ENCODE measurements at places on chromosomes 3 and 15.

DNA sequence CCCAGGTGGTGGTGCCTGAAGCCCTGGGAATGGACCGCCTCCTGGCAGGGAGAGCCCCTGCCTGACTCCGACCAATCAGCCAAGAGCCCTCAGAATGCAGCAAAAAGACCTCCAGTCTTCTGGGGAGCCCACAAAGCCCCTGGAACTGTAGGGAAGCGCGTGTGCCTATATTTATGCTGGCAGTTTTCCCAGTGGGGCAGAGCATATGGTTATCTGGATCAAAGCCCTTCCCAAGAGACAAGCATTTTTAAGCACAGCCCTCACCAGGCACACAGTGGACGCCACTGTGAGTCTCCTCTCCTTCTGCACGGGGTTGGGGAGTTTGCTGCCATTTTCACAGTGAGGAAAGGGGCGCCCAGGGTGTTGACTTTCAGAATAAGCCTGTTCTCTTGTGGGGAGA lies 80.9 kb upstream of the RPL32 start:
- H3K27ac ChIP-seq, result no peak overlapping the region
- no peaks in the 10 kb centered on the region for H3K27me3 ChIP-seq
- H3K4me1 ChIP-seq, result peaks cover 16% of the 10 kb centered on the region
- H3K36me3 ChIP-seq, result peaks cover 37% of the 10 kb centered on the region

GRCh38 chr3:42507252-42507651 lies 4.8 kb downstream of the VIPR1 start:
- H3K4me3 ChIP-seq, result no peak overlapping the region
- peaks cover 41% of the 10 kb centered on the region for H3K4me1 ChIP-seq
- no peak for DNase-seq
- H3K27me3 ChIP-seq, result peaks cover 2% of the 10 kb centered on the region

DNA sequence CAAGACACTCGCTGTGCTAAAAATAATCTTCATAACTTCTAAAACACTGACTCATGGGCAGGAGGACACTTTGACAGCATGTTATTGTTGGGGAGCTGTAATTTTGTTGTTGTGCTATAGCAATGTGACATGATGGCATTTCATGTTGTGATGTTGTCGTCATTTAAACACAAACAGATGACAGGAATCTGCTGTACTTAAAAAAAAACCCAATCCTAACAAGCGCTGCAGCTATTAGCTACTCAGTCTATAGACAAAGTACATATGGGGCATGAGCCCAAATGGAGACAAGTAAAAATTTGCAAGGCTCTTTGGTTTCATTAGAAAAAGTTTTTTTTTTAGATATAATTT lies 828 bp upstream of the ATOSA start:
- H3K27me3 ChIP-seq, result no peaks in the 10 kb centered on the region
- H3K4me3 ChIP-seq, result peak overlapping the region; percentile 99
- DNase-seq, result no peak
- peaks cover 46% of the 10 kb centered on the region for H3K4me1 ChIP-seq
- H3K36me3 ChIP-seq, result peaks cover 24% of the 10 kb centered on the region

DNA sequence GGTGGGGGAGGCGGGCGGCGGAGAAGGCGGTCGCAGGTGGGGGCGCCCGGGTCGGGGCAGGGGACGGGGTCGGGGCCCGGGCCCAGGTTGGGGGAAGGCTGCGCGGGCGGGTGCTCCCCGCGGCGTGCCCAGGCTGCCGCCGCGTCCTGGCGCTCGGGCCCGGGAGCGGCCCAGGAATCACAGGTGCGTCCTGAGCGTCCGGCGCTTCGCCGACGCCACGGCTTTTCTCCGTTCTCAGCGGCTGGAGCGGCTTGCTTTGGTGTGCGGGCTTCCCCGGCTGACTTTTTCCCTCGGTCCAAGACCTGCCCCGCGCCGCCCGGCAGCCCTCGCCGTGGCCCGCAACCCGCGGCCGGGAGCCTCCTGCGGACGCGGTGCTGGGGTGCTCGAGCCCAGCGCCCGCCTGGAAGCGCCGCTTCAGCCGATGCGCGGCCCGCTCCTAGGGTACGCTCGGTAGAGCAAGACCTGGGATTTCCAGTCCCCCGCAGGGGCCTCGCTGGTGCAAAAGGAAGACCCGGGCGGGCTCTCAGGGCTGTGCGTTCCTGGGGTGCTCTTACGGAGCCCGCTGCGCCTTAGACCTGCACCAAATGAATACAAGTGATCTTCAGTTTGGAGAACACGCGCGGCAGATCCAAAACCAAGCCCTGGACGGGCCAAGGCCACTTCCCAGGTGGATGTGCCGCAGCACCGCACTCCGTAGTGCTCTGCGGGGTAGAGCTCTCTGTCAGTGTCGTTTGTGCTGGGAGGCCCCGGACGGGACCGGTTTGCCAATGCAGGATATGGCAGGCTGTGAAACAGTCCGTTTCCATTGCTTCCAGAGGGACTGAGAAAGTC lies 639 bp downstream of the NIPA1 start:
- H3K36me3 ChIP-seq, result peaks cover 18% of the 10 kb centered on the region
- peaks cover 12% of the 10 kb centered on the region for H3K4me1 ChIP-seq
- H3K27me3 ChIP-seq, result no peaks in the 10 kb centered on the region
- H3K4me3 ChIP-seq, result peak overlapping the region; percentile 79
- H3K27ac ChIP-seq, result peak overlapping the region; percentile 71

DNA sequence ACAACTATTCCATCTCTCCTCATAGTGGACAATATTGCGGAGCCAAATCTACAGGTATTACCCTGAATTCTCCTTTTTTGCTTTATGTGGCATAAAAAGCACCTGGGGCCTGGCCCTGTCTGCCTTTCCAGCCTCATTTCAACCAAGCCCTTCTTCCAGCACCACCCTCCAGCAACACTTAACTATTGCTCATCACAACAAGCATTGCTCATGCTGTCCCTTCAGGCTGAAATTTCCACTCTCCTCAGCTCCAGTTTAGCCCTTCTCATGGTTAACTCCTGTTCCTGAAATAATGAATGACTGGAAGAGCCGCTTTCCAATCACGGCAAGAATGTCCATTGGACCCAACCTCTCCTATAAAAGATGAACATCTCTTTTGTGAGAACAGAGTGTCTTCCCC lies 107.4 kb downstream of the P2RY1 start:
- H3K27me3 ChIP-seq, result no peaks in the 10 kb centered on the region
- no peak overlapping the region for H3K4me3 ChIP-seq
- no peak for DNase-seq
- no peaks in the 10 kb centered on the region for H3K4me1 ChIP-seq
- H3K27ac ChIP-seq, result no peak overlapping the region

DNA sequence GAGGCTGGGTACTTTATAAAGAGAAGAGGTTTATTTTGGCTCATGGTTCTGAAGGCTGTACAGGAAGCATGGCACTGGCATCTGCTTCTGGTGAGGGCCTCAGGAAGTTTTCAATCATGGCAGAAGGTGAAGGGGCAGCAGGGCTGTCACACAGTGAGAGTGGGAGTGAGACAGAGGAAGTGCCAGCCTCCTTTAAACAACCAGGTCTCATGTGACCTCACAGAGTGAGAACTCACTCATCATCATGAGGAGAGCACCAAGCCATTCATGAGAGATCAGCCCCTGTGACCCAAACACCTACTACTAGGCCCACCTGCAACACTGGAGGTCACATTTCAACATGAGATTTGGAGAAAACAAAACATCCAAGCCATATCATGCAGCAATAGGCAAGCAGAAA lies 9.3 kb upstream of the RFTN1 start:
- H3K4me3 ChIP-seq, result no peak overlapping the region
- peaks cover 26% of the 10 kb centered on the region for H3K36me3 ChIP-seq
- H3K27ac ChIP-seq, result no peak overlapping the region
- no peaks in the 10 kb centered on the region for H3K27me3 ChIP-seq

DNA sequence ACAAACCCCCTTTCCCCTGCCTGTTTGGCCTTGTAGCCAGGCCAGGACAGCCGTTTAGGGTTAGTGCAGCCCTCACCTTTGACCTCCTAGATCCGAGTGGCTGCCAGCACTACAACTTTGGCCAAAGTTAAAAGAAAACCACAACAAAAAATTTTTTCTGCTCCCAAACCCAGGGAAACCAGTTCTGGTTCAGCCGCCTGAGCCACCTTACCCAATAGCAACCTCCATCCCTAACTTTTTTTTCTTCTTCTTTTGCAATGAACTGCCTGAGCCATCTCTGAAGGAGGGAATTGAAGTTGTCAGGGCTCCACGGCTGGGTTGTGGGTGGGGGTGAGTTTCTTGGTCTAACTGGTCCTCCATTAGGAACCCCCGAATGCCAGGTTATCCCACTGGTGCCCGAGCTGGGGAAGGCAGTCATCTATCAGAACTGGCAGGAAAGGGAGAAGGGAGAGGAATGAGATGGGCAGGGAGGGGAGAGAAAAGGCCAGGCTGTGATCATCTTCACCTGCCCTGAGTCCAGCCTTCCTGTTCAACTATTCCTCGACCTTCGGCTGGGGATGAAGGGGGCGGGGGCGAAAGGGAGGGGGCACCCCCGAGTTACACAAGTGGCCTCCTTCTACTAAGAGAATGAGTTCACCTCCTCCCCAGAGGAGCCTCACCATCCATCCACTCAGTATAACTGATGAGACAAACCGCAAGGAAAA lies 6.2 kb upstream of the NR2F2 start:
- no peak overlapping the region for H3K4me3 ChIP-seq
- H3K36me3 ChIP-seq, result no peaks in the 10 kb centered on the region
- no peak for DNase-seq
- peaks cover 75% of the 10 kb centered on the region for H3K27me3 ChIP-seq
- no peaks in the 10 kb centered on the region for H3K4me1 ChIP-seq

GRCh38 chr3:193190146-193190786 lies 50.8 kb upstream of the PLAAT1 start:
- H3K27ac ChIP-seq, result no peak overlapping the region
- H3K27me3 ChIP-seq, result no peaks in the 10 kb centered on the region
- no peaks in the 10 kb centered on the region for H3K4me1 ChIP-seq
- DNase-seq, result no peak
- H3K4me3 ChIP-seq, result no peak overlapping the region

DNA sequence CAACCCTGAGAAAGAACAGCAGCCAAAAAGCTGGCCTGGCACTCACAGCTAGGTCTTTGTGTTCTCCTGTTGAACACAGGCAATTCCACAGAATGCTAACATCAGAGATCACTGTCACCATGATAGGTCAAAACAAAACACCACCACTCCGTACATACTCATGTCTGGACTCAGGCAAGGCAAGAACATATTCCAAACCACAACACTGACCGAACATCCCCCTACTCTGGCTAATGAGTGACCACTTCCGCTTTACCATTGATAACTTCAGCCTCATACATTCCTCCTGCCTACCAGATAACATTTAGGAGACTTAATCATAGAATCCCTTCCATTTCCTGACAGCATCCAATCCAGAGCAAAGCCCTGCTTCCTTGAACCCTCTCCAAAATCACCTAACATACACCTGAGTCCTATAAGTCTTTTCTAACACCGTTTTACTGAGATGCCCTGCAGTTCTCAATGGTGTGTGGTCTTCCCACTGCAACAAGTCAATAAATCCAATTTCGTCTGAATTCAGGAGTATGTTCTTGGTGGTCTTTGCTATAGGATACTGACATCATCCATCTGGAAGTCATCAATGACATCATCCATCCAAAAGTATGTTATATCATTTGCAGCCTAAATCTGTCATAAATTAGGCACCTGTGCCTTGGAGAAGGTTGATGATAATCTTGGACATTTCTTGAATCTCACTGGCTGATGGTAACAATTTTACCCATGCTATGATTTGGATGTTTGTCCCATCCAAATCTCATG lies 23.7 kb downstream of the RIOX2 start:
- no peaks in the 10 kb centered on the region for H3K27me3 ChIP-seq
- H3K4me1 ChIP-seq, result no peaks in the 10 kb centered on the region
- no peak overlapping the region for H3K4me3 ChIP-seq
- H3K27ac ChIP-seq, result no peak overlapping the region
- H3K36me3 ChIP-seq, result peaks cover 62% of the 10 kb centered on the region
- no peak for DNase-seq
